Fibroblast of skin of abdomen (primary cell): ENCODE measurements at places on chromosomes 3 and 15.

GRCh38 chr3:160909917-160910316 lies 153.9 kb downstream of the PPM1L start:
- no peak for DNase-seq

- DNase-seq = peak; percentile 68
These were observed 76.6 kb downstream of the P3H2 start for GRCh38 chr3:190044142-190044541.

- no peak for DNase-seq
These were observed 29.2 kb upstream of the ARRDC4 start for GRCh38 chr15:97931314-97931713.

DNA sequence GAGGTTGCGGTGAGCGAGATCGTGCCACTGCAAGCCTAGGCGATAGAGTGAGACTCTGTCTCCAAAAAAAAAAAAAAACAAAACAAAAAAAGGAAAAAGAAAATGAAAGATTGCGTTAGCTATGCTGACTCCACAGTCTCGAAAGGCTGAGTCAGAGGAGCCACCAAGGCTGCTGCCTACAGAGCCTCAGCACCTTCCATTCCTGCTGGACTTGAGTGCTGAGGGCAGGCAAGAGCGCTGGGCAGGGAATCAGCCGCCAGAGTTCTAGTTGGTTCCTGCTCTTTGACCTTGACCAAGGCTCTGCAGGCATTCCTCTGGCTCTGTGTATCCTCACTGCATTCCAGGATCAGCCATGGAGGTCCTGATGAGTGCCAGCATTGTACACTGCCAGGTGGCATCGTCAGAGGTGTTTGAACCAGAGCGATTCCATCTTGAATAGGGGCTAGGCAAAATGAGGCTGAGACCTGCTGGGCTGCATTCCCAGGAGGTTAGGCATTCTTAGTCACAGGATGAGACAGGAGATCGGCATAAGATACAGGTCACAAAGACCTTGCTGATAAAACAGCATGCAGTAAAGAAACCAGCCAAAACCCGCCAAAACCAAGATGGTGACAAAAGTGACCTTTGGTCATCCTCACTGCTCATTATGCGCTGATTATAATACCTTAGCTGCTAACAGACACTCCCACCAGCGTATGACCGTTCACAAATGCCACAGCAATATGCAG lies 5.9 kb downstream of the MESP2 start:
- peak; percentile 46 for DNase-seq

DNA sequence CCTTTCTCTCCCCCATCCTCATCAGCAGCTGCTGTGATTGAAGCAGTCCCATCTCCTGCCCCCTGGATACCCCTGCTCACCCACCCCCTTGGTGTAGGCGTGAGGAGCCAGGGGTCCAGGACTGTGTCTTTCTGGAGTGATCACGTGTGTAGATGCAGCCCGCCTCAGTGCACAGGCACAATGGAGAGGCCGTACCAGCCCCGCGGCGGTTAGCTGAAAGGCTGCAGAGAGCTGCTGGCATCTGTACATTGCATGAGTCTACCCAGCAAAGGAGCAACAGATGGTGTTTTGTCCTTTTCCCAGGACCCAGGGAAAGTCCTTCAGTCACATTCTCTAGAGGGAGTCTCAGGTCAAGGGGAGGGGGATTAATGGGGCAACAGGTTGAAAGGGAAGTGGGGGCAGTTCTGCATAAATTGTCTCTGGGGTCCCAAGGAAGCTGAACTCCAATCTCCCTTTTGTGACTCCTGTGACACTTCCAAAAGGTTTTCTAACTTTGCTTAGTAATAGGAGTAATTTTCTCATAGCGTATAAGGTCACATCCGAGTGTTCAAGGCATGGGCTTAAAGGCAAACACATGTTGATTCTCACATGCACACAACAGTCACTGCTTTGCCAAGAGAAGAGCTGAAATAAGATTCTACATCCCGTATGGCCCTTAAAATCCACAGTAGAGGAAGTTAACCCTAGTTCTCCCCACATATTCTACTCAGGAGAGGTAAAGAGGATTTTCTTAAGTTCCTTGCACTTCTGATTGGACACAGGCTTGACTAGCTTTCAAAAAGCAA lies 7.1 kb downstream of the CSPG5 start:
- DNase-seq = no peak

- DNase-seq = peak; percentile 57
These were observed 77.2 kb downstream of the EOMES start for GRCh38 chr3:27644941-27645340.

GRCh38 chr15:75045332-75046015 lies 22.1 kb downstream of the PPCDC start:
- no peak for DNase-seq

- DNase-seq = peak; percentile 27
These were observed 120.1 kb upstream of the NMNAT3 start for GRCh38 chr3:139797724-139798343.

DNA sequence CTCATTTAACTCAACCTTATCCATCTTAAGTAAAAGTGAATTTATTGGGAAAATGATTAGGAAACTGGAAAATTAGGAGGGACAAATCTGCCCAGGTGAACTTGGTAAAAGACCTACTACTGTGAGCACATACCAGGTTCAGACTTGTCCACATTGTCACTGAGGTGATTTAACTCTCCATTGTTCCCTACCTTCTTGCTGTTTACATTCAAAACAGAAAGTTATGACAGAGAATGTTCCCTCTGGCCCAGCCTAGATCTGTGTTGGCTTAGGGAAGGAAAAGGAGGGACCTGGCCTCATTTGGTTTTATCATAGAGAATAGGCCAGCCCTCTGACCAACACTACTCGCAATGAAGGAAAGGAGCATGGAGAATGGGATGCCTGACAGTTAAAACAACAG lies 117.6 kb downstream of the SATB1 start:
- no peak for DNase-seq

GRCh38 chr3:142226474-142226873 lies 1.1 kb upstream of the GK5 start:
- no peak for DNase-seq

GRCh38 chr15:66035901-66036300 lies 166.6 kb downstream of the RAB11A start:
- DNase-seq = no peak

DNA sequence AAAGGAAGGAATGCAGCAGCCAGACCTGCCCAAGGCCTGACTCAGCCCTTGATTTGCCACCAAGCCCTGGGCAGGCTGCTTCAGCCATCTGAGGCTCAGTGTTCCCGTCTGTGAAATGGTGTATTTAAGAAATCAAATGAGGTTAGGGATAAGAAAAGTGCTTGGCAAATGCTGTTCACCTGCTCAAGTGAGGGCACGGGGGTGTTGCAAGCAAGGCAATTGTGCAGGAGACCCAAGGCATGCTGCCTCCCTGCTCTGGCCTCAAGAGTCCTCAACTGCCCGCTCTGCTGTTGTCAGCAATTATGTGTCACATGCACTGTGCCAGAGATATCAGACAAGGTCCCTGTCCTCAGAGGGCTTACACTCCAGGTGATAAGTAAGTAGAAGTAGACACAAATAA lies 101.8 kb downstream of the TPRA1 start:
- DNase-seq = no peak

GRCh38 chr15:28954466-28955159 lies 68.8 kb downstream of the APBA2 start:
- no peak for DNase-seq

- DNase-seq = no peak
These were observed 63.5 kb downstream of the CHRD start for GRCh38 chr3:184443364-184443763.

DNA sequence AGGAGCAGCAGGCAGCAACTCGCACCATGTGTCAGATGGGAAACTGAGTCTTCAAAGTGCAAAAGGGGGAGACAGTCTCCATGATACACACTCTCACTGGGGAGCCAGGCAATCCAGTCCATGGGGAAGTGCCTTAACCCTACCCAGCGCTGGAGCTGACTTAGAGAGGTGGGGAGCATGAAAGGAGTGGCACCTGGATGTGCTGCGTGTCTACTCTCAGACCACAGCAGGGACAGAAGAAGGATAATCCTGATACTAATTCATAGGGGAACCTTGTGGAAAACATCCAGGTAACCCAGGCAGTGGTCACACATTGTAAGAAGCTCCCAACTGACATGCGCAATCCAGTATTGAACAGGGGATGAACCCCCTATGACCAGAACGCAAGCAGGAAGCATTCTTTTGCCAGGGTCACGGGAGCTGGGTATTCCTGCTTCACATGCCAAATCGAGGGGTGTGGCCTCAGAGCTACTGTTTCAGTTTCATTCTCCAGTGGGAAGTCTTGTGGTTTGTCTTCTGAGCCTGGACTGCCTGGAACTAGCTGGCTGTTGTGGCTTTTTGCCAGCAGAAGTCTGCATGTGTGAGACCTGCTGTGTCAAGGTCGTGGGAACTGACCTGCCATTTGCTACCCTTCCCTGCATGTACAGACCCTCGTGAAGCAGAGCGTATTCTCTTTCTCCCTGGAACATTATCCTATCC lies 367.6 kb upstream of the NDN start:
- DNase-seq = no peak

DNA sequence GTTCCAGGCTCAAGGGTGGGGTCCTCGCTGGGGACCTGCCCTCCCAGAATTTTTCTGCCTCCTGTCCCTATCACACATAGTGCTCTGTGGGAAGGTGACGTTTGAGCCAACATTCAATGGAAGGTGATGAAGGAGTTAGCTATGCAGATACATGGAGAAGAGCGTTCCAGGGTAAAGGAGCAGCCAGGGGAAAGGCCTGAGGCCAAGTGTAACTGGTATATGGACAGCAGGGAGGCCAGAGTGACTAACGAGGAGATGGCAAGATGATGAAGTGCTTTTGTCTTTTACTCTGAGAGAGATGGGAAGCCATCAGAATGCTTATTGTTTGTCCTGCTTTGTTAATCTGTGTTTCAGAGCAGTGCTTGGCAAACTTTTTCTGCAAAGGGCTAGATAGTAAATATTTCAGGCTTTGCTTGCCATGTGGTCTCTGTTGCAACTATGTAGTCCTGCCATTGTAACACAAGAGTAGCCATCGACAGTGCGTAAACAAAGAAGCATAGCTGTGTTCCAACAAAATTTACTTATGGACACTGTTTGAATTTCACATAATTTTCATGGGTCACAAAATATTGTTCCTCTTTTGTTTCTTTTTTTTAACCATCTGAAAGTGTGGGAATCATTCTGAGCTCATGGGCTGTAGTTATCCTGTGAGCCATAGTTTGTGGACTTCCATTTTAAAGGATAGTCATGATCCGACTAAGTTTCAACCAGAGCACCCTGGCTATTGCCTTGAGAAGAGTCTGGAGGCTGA lies 25.8 kb upstream of the PIAS1 start:
- DNase-seq = no peak

GRCh38 chr3:48984663-48985062 lies 5.4 kb upstream of the P4HTM start:
- DNase-seq = no peak

DNA sequence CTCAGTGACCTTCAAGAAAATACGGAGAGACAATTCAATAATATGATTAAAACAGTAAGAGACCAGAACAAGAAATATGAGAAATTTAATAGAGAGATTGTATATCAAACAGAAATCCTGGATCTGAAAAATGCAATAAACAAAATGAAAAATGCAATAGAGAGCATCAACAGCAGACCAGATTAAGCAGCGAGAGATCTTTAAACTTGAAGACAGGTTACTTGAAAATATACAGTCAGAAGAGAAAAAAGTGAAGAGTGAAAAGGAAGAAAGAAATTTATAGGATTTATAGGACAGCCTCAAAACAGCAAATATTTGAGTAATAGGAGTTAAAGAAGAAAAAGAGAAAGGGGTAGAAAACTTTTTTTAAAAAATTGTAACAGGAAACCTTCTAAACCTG lies 813.9 kb upstream of the GRM7 start:
- no peak for DNase-seq

- no peak for DNase-seq
These were observed 11.6 kb downstream of the MYL3 start for GRCh38 chr3:46851364-46852333.

- no peak for DNase-seq
These were observed 257.8 kb downstream of the PLCL2 start for GRCh38 chr3:17142516-17142915.

DNA sequence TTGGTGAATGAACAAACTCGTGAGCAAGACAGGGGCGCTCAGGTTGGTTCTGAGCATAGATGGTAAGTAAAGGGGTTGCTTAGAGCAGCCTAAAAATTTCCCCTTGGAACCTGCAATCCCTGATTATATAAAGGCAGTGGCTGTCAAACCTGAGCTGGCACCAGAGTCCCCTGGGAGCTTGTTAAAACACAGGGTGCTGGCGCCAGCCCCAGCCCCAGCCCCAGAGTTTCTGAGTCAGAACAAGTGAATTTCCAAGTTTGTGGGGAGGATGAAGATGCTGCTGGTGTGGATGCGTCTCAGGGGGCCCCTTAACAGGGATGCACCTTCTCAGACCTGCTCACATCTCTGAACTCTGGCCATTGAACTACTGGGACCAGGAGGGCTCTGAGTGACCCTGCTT lies 48.2 kb downstream of the FEM1B start:
- DNase-seq = no peak

DNA sequence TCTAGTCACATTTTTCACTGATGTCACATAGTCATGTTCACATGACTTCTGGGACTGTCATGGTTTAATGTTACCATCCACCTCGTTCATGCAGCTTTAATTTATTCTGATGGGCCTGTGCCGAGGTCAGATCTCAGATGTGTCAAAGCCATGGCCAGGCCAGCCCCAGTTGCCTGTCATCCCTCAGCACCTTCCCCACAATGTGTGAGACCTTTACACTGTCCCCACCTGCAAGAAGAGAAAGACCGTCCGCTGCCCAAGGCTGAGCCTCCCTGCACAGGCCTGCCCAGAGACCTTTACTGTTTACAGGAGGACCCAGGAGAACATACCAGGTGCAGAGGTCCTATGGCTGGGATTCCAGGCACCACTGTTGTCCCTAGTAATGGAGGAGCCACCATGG lies 12.8 kb upstream of the KLF15 start:
- DNase-seq = no peak

- DNase-seq = no peak
These were observed 43.6 kb downstream of the ROBO1 start for GRCh38 chr3:79724206-79724605.

GRCh38 chr3:112807685-112808084 lies 39.0 kb downstream of the CD200R1L start:
- no peak for DNase-seq

DNA sequence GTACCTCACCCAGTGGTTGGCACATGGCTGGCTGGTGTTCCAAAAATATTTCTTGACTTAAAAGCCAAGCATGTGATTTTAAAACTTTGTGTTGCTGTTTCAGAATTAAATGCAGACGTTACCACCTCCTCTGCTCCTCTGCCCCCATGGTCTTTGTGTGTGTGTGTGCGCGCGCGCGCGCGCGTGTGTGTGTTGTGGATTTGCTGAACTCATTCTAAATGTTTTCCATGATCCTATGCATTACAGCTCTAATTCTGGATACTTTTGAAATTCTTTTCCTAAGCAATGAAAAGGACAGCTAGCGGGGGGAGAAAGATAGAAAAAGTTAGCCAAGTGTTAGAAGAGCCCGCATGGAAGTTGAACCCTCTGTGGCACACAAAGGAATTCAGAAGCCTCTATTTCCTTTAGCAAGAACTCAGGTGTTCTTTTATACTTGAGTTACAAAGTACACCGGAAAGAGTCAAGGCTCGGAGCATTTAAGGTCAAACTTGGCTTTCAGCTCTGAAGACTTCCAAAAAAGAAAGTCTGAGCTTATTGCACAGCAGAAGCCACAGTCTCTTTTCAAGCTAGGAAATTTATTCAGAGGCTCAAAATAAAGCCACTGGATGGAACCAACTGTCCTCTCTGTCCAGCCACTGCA lies 350.5 kb upstream of the TBL1XR1 start:
- DNase-seq = no peak

- DNase-seq = no peak
These were observed 68.9 kb upstream of the WNT5A start for GRCh38 chr3:55555873-55556618.

GRCh38 chr3:154901278-154901677 lies 178.8 kb upstream of the MME start:
- DNase-seq = peak; percentile 21

- no peak for DNase-seq
These were observed 245.6 kb downstream of the SATB1 start for GRCh38 chr3:18179521-18179920.
